ENCODE measurements at places on chromosomes 4 and X.

DNA sequence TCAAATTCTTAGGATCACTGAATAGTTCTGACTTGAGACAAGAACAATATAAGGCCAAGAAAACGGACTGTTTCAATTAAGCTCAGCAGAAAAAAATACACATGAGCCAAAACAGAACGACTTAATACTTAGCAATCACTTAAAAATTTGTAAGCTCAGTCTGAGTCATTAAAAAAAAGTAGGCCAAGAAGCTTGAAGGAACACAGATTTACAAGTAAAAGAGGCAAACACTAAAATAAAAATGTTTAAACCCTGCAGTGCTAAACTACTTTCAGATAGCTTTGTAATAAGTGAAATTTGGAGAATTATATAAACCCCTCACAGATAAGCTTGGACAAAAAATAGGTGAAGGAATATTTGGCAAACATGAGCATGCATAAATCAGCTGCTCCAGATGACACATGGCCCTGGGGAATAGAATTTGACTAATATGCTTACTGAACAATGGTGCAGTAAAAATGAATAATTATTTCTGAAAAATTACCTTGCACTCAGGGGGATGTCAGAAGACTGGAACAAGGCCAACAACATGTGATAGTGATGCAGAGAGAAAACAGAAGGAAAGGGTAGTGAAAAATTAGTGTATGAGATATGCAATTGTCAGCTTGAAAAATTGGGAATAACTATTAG, 49.6 kb downstream of the LNX1 start:
- no peak for DNase-seq

DNA sequence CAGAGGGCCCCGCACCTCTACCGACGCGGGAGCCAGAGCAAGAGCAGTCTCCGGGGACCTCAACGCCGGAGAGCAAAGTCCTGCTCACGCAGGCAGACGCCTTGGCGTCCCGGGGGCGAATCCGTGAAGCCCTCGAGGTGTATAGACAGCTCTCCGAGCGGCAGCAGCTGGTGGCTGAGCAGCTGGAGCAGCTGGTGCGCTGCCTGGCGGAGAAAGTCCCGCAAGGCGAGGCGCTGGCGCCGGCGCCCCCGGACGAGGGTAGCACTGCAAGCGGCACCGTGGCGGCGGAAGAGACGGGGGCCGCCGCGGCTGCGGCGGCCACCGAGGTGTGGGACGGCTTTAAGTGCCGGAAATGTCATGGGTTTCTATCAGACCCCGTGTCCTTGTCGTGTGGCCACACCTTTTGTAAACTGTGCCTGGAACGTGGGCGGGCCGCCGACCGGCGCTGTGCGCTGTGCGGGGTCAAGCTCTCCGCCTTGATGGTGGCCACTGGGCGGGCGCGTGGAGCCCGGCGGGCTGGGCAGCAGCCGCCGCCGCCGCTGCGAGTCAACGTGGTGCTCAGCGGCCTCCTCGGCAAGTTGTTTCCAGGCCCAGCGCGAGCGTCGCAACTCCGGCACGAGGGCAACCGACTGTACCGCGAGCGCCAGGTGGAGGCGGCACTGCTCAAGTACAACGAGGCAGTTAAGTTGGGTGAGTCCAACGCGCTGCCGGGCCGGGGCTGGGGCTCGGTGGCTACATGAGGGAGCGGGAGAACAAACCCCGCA, 672 bp downstream of the LONRF3 start:
- DNase-seq = peak; percentile 52

GRCh38 chr4:91212211-91212610, 1085.0 kb downstream of the CCSER1 start:
- no peak for DNase-seq

GRCh38 chr4:70437197-70437596, 34.8 kb upstream of the MUC7 start:
- DNase-seq = no peak

DNA sequence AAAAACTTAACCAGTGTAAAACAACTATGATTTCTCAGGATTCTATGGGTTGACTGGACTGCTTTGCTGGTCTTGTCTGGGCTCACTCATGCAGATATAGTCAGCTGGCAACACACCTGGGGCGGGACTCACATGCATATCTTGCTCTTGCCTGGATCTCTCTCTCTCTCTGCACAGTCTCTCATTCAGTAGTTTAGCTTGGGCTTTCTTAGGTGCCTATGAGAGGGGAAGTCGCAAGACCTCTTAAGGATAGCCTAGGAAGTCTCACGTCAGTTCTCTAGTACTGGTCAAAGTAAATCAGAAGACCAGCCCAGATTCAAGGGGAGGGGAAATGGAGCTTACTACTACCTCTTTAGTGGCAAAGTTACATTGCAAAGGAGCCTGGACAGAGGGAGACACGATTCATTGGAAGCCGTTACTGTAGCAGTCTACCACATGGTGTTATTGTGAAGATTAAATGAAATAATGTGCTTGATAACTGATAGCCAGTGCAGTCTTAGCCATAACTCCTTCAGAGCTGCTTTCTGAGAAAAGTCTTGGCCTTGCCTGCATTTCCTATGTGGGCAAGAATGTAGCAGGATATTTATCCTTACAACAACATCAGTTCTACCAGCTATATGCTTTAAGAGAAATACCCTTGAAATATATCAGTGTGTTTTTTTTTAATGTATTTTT, 2.1 kb downstream of the COPS4 start:
- DNase-seq = no peak

DNA sequence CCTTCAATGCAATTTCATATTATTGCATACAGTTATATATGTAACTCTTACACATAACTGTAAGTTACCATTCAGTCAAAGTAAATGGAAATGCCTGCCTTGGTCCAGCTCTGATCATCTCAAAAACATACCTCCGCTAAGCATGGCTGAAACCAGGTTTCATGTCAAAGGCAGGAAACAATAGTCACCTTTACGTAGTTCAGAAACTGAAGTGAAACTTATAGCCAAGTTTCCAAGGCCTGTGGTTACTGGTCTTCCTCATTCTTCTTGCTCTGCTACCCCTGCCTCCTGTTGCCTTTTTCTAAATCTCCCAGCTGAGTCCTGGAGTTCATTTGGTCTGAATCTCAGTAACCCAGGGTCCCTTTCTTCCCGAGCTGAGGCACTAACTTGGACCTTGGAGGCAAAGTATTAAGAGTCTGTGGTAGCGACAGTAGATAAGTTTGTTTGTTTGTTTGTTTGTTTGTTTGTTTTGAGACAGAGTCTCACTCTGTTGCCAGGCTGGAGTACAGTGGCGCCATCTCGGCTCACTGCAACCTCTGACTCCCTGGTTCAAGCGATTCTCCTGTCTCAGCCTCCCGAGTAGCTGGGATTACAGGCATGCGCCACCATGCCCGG, 30.8 kb downstream of the DAPP1 start:
- DNase-seq = peak; percentile 44

- DNase-seq = no peak
These were observed 80.9 kb upstream of the PLAC1 start for GRCh38 chrX:134738986-134739740.

- DNase-seq = no peak
These were observed 9.2 kb upstream of the MAML3 start for GRCh38 chr4:140163029-140163810.

GRCh38 chr4:79205121-79205520, 120.7 kb downstream of the NAA11 start:
- DNase-seq = no peak

DNA sequence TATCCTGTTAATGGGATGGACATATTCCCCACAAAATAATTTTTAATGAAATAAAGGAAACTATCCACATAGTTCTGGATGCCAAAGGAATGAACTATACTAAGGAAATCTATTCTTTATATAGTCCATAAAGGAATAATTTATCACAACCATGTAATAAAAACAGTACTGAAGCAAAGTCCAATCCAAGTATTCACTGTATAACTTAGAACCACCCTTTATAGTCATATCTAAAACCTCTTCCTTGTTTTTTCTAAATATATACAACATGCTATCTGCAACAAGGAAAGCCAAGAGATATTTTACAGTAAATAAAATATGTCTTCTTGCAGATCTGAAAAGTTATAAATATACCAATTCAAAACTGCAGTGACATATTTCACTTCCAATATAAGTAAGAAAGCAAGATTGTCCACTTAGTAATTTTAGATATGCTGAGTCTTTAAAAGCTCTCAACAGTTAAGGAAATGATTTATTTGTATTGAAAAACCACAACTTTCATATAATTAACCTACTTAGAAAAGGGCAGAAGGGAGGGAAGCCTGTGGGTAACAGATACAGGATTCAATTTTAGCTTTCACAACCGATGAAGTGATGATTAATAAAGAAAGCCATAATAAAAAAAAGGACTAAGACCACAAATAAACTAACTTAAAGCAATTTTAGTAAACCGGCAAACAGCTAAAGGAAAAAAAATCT, 8.0 kb downstream of the NR3C2 start:
- DNase-seq = no peak

- DNase-seq = no peak
These were observed 34.0 kb downstream of the LHFPL1 start for GRCh38 chrX:112645774-112646173.

DNA sequence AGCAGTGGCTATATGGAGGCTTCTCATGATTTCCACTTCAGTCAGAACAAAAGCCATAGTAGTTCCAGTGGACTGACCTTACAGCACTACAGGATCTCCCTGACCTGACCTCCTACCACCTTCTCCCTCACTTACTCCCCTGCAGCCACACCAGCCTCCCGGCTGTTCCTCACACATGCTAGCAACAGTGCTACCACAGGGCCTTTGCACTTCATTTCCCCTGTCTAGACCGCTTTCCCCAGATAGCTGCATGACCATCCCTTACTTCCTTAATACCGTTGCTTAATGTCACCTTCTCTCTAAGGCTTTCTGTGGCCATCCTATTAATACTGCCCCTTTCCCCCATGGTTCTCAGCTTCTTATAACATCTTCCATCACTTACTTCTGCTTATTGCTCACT, 13.1 kb downstream of the GPKOW start:
- no peak for DNase-seq

DNA sequence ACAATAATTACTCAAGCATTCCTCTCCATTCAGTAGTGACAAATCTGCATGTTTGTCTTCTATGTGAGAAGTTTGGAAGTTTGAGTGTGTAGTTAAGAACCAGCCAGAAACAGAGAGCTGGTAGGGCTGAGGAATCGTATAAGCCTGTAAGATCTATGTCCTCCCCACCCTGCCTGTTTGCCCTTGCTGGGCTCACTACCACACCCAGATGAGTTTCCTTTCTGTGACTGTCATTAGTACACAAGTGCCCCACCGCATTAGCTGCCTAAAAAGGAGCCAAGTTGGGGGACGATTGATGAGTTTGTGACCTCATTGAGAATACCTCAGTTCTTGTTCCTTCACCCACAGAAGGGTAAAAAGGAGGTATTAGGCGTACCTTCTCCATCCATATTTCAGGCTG, 28.3 kb downstream of the DOCK11 start:
- peak; percentile 67 for DNase-seq

DNA sequence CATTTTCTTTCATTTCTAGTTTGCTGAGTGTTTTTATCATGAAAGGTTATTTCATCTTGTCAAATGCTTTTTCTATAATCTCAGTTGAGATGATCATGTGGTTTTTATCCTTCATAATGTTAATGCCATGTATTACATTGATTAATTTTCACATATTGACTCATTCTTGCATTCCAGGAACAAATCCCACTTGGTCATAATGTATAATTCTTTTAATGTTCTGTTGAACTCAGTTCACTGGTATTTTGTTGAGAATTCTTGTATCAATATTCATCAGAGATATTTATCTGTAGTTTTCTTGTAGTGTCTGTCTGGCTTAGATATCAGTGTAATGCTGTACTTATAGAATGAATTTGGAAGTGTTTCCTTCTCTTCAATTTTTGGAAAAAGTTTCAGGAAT, 16.7 kb upstream of the LHFPL1 start:
- no peak for DNase-seq
